ENCODE measurements at places on chromosomes 6 and 20.

GRCh38 chr20:53425941-53426340, 167.7 kb downstream of the ZNF217 start:
- no peak for DNase-seq

DNA sequence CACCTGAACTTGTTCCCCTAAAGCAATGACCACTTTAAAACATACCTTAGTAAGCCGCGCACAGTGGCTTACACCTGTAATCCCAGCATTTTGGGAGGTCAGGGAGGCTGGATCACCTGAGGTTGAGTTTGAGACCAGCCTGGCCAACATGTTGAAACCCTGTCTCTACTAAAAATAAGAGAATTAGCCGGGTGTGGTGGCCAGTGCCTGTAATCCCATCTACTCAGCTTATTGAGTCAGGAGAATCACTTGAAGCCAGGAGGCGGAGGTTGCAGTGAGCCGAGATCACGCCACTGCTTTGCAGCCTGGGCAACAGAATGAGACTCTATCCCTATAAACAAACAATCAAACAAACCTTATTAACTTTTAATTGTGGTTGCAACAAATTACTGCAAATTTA, 1.6 kb upstream of the RAET1E start:
- no peak for DNase-seq

DNA sequence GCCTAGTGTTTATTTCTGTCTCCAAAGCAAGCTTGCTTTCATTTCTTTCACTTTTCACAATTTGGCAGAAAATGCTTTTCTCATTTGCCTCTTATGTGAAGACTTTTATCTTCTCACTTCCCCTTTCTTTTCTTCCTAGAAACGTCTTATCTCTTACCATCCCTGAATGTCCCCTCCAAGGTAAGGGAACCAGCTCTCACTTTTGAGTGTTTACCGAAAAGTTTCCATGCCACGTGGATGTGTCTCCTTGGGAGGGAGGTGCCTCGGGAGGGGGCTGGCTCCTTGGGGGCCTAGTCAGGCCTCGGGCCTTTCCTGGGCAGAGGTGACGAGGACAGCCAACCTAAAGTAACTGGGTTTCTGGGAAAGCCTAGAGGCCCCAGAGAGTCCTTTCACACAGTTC, 127.4 kb downstream of the CD24 start:
- no peak for DNase-seq

- DNase-seq, result no peak
Measured at GRCh38 chr6:20604159-20604558, 69.9 kb downstream of the CDKAL1 start.

DNA sequence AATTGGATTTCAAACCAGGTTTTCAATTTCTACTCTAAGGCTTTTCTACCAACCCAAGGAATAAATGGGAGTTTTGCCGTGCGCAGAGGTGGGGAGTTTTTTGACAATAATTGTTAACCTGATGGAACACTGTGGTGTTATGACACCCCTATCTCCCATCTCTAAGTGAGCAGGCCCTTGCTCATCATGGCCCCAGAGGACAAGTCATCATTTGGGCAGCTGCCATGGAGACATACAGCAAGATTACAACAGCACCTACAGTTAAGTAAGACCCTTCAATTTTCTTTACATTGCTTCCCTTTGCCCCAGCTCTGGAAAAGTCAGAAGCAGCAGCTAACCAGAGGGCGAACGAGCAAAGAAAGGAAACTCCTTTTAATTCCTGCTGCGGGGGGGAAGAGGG, 54.3 kb downstream of the ADGRF5 start:
- DNase-seq, result no peak

GRCh38 chr6:15511248-15512125, 151.3 kb downstream of the DTNBP1 start:
- peak; percentile 36 for DNase-seq

- DNase-seq, result no peak
Measured at GRCh38 chr6:169171016-169171415, 82.6 kb downstream of the THBS2 start.

GRCh38 chr6:43860285-43860684, 90.3 kb downstream of the VEGFA start:
- no peak for DNase-seq

DNA sequence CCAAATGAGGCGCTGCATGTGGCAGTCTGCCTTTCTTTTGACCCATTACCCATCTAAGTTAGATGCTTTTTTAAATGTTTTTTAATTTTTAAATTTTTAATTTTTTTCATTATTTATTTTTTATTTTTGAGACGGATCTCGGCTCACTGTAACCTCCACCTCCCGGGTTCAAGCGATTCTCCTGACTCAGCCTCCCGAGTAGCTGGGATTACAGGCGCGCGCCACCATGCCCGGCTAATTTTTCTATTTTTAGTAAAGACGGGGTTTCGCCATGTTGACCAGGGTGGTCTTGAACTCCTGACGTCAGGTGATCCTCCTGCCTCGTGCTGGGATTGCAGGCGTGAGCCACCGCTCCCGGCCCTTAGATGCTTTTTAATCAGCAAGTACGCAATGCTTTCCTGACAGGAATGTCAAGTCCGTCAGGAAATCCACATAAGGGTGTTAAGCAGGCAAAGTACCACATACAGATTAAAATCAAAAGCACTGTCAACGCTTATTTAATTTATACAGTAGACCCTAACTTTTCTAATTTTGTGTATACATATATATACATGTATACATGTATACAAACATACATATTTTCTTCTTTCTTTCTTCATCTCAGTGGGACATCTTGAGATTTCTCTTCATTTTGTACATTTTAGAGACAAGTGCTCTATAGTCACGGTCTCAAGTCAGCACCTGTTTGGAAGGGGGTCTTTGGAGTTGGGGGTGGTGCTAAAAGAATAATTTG, 995 bp upstream of the GSTA4 start:
- DNase-seq, result peak; percentile 86

- no peak for DNase-seq
Measured at GRCh38 chr6:168107191-168107983, 28.4 kb upstream of the FRMD1 start.

GRCh38 chr6:64680446-64680845, 1026.6 kb downstream of the EYS start:
- no peak for DNase-seq

GRCh38 chr20:54082100-54082499, 11.7 kb upstream of the BCAS1 start:
- DNase-seq, result no peak

Data from fibroblast of gingiva (primary cell).